ENCODE measurements at places on chromosomes 4 and X.

GRCh38 chrX:55742649-55743048, 25.1 kb downstream of the RRAGB start:
- no peak for DNase-seq

DNA sequence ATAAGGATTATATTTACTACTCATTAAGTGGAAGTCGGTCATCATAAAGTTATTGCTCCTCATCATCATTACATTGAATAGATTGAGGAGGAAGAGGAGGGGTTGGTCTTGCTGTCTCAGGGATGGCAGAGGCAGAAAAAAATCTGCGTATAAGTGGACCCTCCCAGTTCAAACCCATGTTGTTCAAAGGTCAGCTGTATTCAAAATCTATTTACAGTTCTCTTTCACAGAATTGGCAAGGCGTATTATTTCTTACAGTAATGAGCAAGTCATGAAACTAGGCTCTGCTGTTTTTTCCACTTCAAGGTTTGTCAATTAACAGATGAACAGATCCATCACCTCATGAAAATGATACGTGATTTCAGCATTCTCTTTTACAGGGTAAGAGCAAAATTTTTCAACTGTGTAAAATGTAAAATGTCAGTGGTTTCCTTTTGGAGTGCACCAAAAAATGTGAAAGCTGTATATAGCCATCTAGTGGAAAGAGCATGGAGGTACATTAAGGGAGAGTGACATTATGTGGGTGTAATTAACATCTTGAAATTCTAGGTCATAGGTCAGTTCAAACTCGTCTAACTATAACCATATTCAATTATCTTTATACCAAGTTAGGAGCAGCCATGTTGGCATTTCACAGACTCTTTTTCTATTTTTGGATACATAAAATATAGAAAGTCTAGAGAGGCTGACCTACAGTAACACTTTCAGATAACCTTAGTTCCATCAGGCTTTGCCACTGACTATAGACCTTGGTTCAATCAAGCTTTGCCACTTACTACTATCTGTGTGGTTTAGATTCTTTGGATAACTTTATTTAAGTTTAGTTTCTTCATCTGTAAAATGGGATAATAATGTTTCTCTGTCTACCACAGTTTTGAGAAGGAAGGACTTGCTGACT, 30.1 kb downstream of the NEIL3 start:
- no peak for DNase-seq

DNA sequence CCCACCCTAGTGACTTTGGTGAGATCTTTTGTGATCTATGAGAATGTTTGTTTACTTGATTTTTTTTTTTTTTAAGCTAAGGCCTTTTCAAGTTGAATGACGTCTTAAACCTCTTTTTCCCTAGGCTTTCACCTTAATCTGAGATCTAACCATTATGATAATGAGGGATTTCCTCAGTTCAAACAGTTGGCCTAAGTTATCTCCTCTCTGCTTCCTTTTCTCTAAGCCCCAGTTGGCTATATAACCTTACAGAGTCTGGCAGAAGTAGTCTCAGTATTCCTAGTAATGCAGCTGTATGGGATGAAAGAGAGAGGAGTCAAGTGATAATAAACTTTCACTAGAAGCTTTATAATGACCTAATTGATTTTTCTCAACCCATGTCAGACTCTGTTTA, 99.0 kb downstream of the STIM2 start:
- no peak for DNase-seq

- no peak for DNase-seq
Observed at GRCh38 chr4:129822701-129823100, 726.7 kb downstream of the C4orf33 start.

DNA sequence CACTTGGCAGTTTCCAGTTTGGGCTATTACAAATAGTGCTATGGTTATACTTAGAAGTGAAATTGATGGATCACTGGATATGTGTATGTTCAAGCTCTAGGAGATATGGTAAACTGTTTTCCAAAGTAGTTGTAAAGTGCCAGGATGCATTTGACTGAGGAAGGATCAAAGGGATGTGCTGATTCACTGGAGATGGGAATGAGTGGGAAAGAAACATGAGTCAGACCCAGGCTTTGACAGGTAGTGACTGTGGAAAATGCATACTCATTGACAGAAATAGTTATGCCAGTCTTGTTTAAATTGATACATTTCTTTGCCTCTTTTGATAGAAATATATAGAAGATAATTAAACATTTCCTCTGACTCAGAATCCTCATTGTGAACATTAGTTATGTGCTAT, 77.9 kb downstream of the CEP135 start:
- DNase-seq, result no peak

- DNase-seq, result no peak
Observed at GRCh38 chrX:15903186-15903681, 48.6 kb upstream of the AP1S2 start.

DNA sequence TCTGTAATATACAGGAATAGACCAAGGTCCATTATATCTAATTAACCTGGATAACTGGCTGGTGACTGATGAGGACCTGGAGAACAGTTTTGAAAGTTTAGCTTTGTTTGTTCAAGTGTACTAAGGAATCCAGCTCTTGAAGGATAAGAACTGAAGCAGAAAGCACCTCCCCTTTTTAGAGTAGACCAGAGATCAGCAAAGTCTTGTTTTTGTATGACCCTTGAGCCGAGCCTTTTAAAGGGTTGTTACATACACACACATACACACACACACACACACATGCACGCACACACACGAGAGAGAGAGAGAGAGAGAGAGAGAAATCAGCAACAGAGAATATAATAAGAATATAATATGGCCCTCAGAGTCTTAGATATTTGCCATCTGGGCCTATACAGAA, 13.0 kb downstream of the MOSPD2 start:
- DNase-seq, result no peak

GRCh38 chr4:125016892-125017299, 297.9 kb upstream of the FAT4 start:
- no peak for DNase-seq

DNA sequence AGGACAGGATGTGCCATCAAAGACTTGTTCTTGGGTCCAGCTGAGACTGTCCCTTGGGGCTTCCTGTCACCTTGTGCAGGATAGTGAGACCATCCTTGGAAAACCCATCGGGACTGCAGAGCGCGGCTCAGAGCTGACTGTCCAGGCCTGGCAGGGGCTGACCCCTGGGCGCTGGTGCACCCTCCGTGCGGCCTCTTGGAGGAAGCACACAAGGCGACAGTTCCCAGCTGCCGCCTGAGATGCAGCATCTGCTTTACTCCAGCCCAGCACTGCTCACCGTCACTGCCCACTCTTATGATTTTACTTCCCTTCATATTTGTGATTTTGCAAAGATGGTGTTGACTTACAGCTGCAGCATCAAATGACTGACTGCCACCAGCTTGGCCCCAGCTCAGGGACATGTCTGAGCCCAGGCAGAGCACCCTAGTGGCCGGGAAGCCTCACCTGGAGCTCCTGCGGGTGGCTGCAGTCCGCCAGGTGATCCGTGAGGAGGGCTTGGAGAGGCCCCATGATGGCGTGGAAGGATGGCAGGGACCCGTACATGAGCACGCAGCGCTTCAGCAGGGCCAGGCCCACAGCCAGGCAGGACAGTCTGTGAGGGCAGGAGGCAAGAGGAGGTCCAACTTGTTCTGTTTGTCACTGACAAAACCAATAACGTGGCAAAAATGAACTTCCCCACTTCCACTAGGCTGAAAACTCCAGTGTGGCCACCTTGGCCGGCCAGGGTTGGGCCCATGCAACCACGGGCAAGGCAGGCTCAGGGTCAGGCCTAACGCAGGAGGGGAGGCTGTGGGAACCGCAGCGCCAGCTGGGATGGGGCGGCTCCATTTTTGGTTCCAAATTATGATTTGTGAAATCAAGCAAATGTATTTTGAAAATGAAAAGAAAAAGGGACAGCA, 21.8 kb downstream of the NOP14 start:
- no peak for DNase-seq

DNA sequence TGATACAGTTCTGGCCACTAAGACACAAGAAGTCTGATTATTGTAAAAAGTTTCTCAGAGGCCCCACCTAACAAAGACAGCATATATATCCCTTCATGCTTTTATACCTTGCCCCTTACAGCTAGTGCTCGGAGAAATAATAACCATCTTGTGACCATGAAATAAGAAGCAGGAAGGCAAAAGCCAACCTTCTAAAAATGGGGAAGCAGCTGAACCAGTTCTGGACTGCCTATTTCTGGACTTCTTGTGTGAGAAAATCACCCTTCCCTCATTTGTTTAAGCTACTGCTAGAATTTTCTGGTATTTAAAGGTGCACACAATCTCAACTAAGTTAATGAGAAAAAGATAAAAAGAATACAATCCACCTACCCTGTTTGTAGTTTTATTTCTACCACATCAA, 87.5 kb downstream of the CNOT6L start:
- DNase-seq, result no peak

- DNase-seq, result no peak
Observed at GRCh38 chrX:136529795-136530194, 2.2 kb upstream of the VGLL1 start.

GRCh38 chr4:123613586-123614344, 217.2 kb downstream of the SPRY1 start:
- no peak for DNase-seq

GRCh38 chr4:147071209-147071740, 125.6 kb upstream of the TTC29 start:
- DNase-seq, result no peak

DNA sequence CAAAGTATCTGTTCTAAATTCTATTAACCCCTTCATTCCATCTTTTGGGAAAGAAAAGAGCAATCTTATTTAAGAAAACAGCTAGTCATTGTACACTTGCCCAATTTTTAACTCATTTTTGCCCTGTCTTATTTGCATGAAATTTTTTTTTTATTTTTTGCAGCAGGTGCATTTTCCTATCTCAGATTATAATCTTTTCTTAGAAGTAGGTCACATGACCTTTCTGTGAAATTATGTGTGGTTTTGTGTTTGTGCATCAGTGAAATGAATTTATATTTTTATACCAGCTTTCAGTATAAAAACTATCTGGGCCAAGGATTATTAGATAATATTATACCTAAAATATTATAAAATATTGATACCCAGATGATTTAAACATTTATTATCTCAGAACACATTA, 145.6 kb downstream of the INPP4B start:
- no peak for DNase-seq

DNA sequence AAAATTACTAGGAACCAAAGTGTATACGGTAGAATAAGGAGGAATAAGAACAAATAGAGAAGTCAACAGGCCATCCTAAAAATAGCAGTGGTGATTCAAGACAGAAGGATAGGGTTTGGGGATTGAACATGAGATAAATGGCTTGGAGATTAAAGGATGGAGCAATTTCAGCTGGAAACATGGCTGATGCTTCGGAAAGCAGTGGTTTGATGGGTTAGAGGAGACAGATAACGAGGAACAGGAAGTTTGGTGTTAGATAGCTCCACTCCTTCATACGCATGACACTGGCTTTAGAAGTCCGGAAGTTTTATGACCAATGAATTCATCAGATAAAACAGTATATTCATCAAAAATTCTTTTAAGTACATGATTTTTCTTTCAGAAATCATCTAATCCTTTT, 70.8 kb upstream of the GALNTL6 start:
- no peak for DNase-seq

- DNase-seq, result no peak
Observed at GRCh38 chr4:22233230-22233629, 282.6 kb downstream of the ADGRA3 start.

DNA sequence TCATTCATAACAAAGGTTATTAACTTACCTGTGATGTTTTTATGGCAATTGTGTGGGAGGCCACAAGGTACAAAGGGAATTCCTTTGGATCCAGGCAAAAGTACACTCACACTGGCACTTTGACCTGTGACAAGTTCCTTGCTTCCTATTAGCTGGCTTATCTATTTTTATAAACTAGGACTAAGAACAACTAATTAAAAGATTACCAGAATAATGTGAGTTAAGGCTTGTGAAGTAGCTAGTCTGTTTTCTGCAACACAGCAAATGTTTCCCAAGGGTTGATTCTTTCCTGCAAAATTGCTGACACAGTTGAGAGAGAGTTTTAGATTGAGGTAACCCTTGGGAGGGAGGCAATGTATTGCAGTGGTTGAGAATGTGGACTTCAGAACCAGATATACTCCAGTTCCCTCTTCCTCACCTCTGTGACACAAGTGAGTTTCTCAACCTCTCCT, 107.9 kb downstream of the CPEB2 start:
- DNase-seq, result no peak

- no peak for DNase-seq
Observed at GRCh38 chr4:27011401-27011800, 150.8 kb downstream of the STIM2 start.

DNA sequence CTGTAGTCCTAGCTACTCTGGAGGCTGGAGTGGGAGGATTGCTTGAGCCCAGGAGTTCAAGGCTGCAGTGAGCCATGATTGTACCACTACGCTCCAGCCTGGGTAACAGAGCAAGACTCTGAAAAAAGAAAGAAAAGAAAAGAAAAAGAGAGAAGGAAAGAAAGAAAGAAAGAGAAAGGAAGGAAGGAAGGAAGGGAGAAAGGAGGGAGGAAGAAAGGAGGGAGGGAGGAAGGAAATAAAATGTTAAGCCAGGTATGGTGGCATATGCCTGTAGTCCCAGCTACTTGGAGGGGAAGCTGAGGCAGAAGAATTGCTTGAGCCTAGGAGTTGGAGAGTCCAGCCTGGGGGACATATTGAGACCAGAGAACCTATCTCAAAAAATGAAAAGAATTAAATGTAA, 12.0 kb downstream of the STAP1 start:
- DNase-seq, result no peak

GRCh38 chrX:34918856-34919255, 23.7 kb upstream of the FAM47B start:
- no peak for DNase-seq

GRCh38 chr4:165207431-165208220, at the start of gene KLHL2:
KLHL2 (plus strand) TSS chr4:165207561; CDS start chr4:165207877, 316 bp downstream.
- peak; percentile 68 for DNase-seq

DNA sequence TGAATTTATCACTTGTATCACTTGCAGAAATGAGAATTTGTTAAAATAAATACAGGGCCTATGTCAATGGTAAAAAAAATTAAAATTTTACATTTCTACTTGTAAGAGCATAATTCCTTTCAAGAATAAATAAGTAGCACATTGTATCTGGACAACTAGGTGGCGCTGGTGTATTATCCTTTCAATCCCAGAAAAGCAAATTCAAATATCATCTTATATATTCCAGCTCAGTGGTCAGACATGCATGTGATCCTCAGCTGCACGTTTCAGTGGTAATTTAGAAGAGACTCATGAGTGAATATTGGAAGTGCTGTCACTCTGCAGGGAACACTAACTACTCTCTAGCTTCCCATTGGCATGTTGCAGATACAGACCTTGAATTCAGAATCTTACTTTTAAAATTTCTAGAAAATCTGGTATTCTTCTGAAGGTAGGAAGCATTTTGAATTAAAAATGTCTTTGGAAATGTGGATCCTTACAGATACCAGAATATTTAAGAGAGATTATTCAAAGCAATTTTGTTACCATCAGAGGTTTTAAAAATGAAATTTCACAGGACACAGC, 1414.7 kb upstream of the TENM3 start:
- DNase-seq, result no peak

- no peak for DNase-seq
Observed at GRCh38 chr4:83011689-83012199, 1.1 kb upstream of the LIN54 start.

- no peak for DNase-seq
Observed at GRCh38 chr4:71009086-71009485, 15.6 kb downstream of the DCK start.

Measured in stimulated activated CD4-positive, alpha-beta T cell treated with anti-CD3 and anti-CD28 coated beads, Interleukin-12 subunit alpha, Interleukin-12 subunit beta, amount 100 ng/mL, for 4 hours (primary cell).